ENCODE measurements at places on chromosomes 2 and 18.

GRCh38 chr2:159130302-159130701, 156.2 kb downstream of the WDSUB1 start:
- no peak for DNase-seq

DNA sequence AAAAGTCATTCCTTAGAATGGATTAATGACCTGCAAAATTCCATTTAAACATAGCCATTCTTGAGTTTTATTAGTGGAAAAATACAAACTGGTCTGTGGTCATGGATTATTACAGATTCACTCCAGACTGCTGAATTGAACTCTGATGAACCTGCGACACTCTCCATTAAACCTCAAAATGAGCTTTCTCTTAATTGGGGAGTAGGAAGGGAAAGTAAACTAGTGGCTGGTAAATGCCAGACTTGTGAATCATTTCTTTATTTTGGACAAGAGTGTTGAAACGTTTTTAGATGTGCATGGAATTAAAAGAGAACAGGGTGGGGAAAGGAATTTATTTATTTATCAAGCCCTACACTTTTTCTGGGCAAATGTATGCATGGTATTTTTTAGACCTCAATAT, 321.2 kb upstream of the FANCL start:
- DNase-seq: no peak

DNA sequence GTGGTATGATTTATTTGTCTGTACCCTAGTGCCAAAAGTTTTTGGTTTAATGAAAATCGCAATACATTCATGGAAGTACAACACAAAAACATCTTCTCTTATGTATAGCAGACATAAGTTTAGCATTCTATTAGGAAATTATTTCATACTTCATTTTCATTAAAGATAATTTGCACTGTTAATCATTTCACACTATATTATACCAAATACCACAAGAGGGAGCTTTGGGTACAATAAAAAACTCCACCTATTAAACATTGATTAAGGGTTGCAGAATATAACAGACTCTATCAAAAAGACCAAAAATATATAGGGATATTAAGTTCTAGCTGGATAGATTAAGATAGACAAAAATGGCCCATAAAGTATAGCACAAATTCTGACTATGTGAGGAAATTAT, 79.0 kb downstream of the SLC66A3 start:
- DNase-seq: no peak

GRCh38 chr2:73035899-73036711, 35.4 kb downstream of the SFXN5 start:
- no peak for DNase-seq

DNA sequence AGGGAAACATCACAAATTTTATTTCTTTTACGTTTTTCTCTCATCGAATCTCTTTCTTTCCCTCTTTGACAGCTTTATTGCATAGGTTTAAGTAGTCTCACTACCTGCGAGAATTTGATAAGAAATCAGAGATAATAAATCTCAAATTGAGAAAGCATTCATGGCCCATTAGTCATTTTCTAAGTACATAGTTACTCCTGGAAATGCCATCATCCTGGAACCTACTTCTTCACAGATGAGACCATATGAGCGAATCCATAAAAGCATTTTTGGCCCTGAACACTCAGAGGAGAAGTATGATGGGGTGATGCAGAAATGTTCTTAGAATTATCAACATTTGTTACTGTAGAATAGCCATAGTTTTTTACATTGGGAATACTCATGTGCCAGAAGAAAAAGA, 138.0 kb upstream of the ARHGAP28 start:
- DNase-seq: no peak

All from stimulated activated CD8-positive, alpha-beta memory T cell treated with anti-CD3 and anti-CD28 coated beads, Interleukin-15, amount 100 ng/mL, for 48 hours (primary cell).